NCI-H2171 (cell line): ENCODE measurements at places on chromosomes 7 and 10.

GRCh38 chr10:132951926-132952325 is 9.6 kb upstream of the CFAP46 start:
- no peak for DNase-seq

DNA sequence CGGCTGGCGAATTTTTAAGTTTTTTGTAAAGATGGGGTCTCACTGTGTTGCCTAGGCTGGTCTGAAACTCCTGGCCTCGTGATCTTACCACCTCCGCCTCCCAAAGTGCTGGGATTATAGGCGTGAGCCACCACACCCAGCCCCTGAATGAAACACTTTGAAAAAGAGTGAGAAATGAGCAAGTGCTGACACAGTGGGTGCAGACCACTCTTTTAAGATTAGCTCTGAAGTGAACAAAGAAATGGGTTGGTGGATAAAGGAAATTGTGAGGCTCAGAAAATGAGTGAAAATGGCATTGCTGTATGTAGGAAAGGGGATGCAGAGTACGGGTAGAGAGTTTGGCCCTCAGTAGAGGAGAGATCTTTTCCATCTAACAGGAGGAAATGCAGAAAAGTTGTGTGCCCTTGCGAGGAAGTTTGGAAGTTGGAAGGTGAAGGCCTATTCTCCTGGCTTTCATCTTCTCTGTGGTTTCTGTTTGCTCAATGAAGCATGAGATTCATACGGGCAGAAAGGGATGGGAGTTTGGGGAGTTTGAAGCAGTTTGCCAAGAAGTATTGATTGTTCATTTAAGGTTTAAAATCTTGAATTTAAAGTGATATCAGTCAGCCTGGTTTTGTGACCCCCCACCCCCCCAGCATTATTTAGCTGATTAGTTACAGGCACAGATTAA is 11.0 kb downstream of the MAPK8 start:
- DNase-seq = no peak

DNA sequence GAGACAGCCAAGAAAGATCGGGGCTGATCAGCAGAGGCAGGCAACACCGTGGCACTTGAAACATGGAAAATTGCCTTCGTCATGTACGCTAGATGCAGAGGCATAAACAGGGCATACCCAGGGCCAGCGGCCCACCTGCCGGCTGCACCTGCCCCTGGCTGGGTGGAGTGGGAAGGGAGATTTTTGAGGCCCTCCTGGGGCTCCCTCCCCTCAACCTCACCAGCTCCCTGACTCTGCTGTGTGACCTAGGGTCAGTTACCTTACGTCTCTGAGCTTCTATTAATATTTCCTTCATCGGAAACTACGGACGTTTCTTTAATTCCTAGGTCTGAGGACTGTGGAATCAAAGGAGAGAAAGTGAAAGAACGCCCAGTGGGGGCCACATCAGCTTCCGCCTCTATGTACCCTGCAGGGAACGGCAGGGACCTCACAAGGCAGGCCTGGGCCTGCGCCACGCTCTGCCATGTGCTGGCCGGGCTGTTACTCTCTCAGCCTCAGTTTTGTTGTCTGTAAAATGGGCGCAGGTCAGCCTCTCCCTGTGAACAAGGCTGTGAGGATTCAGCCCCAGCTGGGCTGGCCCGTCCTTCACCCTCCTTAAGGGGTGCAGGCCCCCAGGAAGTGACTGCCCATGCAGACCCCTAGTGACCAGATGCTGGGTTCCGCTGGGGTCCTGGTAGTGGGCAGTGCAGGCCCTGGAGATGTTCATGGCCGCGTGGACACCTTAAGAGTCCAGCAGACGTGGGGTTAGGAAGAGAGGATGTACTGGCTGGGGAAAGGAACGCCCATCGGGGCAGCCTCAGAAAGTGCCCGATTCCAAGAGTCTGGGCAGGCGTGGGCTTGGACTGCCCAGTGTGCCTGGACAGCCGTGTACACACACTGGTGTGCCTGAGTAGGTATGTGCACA is 22.7 kb downstream of the ELFN1 start:
- no peak for DNase-seq

GRCh38 chr7:55595511-55595910 is 23.2 kb upstream of the VOPP1 start:
- no peak for DNase-seq

DNA sequence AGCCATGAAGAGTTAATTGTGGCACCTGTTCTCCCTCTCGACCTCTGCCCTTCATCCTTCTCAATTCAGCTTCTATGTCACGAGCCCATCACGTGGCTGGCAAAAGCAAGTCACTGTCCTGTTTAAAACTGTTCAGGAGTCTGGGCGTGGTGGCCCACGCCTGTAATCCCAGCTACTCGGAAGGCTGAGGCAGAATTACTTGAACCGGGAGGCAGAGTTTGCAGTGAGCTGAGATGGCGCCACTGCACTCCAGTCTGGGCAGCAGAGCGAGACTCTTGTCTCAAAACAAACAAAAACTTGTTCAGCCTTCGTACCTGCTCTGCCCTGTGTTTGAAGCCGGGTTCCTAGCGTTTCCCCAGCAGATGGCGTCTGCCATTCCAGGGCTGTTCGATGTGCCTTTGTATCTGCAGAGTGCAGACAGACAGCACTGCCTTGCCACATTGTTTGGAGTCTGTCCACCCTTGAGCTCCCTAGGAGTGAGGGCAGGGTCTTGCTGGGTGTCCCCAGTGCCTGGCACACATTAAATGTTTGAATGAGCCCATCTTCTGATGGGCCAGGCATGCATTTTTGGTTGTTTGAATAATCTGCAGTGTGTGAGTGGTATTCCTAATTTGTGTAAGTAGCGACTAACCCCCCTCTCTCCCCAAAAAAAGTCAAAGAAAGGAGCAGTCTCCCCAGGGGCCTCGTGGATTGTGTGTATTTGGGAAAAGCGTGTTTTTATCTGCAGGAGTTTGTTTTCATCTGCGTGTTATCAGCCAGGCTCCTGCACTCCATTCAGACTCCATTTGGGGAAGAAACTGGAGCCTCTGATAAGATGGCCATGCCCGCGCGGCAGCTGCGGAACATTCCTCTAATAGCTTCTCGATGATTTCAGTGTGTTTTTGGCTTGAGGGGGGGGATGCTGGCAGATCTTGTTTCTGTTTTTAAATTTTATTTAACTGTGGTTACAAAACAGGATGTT is 61.2 kb downstream of the DNAJB6 start:
- DNase-seq = peak; percentile 11

GRCh38 chr7:128446306-128446705 is 9.4 kb upstream of the HILPDA start:
- peak; percentile 55 for DNase-seq

DNA sequence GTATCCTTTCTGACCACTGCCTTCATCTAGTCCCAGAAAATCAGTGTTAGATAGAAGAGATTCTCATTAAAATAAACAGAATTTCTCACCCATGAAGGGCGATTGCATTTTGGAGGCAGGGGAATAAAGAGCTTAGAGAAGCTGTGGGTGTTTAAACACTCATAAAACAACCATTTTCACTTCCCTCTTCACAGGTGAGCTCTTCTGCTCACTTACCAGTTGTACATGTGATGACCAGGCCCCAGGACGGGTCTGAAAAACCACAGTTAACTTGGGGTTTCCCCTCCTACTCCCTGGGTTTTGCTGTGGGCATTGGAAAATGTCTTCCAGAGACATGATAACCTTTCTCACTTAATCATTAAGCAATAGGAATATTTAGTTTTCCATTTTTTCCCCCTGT is 411.6 kb upstream of the DPP6 start:
- no peak for DNase-seq

DNA sequence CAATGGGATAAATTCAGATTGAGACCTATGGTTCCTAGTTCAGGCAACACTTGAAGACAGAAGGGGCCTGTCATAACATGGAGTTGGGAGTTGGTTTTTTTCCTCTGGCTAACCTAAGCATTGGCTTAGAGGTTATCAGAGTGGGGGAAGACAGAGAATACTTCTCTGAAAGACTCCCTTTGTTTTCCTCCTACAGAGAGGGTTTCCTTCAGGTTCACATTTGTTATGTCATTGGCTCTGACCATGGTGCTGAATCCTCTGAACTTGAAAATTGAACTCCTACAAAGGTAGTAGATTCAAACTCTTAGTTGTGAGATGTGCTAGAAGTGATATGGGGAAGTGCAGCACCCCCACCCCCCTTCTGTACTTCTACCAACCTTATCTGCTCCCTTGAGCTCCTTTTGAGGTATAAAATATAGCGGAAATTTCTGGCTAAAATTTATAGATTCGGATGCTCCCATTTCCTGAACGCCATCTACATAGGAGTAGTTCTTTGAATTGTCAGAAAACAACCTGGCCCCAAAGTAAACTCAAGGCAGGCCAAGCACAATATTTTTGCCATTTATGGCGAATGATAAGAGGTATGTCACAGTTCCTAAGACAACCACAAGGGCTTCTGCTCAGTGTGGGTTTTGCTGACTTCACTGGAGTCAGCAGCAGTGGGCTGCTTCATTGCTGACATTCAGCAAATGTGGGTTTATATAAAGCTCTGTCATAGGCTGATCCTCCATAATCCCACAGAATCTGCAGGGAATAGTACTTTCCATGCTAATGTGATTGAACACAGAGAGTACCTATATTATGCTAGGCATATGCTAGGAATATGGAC is 131.6 kb upstream of the KLF14 start:
- no peak for DNase-seq

DNA sequence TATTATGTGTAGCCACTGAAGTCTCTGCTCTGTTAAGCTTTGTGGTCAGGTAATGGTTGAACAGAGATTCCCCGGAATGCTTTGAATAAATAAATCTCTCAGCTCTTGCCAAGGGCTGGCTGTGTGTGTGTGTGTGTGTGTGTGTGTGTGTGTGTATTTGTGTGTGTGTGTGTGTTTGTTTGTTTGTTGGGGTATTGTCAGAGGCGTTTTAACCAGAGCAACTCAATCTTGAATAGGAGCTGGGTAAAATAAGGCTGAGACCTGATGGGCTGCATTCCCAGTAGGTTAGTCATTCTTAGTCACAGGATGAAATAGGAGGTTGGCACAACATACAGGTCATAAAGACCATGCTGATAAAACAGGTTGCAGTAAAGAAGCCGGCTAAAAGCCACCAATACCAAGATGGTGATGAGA is 256.2 kb upstream of the CACNA2D1 start:
- DNase-seq = no peak

- no peak for DNase-seq
Observed at GRCh38 chr10:125656523-125656922, 26.4 kb downstream of the TEX36 start.

DNA sequence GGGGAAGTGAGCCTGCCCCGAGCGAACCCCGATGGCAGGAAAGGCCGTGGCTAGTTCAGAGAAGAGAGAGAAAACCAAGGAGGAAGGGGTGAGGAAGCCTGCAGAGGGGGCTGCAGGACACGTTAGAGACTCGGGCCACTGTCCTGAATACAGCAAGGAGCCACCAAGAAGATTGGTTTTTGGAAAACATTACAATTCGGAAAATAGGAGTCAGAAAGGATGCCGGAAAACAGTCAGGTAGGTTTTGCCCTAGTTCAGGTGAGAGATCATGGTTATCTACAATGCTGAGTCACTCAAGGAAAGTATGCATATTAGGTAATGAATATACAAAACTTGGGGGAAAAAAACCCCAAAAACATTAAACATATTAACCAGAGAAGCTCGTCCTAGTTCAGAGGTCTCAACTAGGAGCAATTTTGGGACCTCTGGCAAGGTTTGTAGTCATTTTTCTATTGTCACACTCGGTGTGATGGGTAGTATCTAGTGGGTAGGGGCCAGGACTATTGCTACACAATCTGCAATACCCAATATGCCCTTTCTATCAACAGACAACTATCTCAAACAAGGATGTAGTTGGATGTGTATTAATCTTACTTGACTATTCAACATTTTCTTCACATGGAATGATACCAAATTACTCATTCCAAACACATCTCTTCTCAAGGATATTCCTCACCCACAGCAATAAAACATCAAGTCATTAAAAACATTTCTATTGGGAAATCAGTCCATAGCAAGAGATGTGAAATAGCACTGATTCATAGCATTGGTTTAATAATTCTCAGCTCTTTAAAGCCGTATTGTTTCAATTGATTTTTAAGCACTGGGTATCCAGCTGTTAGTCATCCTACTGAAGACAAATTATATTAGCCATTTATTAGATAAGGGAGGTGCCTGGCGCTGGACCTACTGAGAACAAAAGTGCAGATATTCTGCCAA is 74.4 kb upstream of the RSU1 start:
- no peak for DNase-seq

DNA sequence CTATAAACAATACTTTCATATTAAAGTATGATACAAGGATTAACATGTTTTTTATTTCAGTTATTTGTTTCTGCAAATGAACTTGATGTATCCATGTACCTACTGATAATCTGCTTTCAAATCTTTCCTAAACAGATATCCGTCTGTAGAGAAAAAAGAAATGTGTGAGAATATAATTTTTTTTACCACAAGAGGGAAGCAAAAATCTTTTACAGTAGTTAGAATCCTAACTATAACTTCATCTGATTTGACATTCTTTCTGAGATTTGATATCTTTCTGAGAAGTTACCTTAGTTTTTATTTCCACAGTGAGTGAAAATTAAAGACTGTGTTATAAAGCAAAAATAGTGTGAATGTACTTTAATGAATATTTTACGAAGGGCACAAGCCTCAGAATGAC is 203.9 kb upstream of the PCLO start:
- no peak for DNase-seq

- no peak for DNase-seq
Observed at GRCh38 chr7:54179321-54180029, 362.7 kb upstream of the VSTM2A start.

DNA sequence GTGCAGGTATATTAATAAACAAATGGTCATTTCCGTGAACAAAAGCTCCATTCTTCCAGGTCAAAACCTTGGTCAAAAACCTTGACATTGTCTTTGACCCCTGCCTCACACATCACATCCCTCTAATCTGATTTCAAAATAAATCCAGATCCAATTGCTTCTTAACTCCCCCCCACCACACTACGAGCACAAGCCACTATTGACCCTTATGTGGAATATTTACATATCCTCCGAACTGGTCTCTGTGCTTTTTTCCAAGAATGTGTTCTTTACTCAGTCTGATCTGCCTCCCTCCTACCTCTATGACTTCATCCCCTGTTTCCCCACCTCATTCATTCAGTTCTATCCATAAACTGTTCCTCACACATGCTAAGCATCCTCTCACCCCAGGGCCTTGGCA is 313.6 kb upstream of the NPVF start:
- no peak for DNase-seq

DNA sequence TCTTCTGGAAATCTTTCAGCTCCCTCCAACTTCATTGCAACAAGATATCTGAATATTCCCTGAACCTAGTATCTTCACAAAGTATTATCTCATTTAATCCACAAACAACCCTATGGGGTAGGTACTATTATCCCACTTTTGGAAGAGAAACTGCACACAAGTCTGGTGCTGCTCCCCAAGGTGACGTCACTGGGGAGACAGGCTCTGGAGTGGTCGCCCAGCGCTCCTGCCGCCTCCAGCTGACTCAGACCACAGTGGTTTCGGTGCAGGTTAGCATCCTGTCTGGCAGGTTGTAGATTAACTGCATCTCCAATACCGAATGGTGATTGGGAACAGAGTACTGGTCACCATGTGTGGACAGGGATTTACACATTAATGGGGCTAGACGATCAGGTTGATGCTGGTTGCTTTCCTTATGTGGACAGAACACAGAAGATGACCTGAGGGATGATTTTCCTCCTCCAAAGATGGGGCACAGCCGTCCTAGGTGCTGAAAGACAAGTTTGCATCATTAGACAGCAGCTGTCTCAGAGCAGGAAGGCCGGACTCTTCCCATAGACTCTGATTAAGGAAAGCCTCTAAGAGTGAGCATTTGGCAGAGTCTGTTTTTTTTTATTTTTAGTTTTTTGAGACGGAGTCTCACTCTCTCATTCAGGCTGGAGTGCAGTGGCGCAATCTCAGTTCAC is 128.6 kb downstream of the TRRAP start:
- no peak for DNase-seq
